ENCODE measurements at places on chromosomes 5 and 9. TPM values are rescaled to one million over a fixed set of nuclear protein-coding genes. Genes with fewer than 3 reads are reported as not detected.

RANBP17 gene
- total RNA-seq = 10.0 TPM

GRCh38 chr5:67476531-67476930 lies 279.9 kb upstream of the CD180 start:
- DNase-seq = peak; percentile 10

PCDHB10 gene
- 0.77 TPM for total RNA-seq

DNA sequence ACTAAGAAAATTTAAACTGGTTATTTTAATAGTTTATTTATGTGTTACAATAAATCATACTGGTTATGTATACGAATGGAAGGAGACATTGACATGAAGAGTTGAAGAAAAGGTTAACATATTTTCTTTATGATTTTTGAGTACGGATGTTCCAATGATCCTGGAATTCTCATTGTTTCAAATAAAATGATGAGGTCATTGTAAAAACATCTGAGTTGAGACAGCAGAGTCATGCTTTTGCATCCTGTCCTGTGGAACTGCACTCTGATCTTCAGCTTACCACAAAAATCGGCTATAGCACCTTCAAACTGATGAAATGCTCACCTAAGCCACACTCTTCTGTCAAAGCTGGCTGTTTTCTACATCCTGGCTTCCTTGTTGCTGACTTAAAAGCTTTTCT lies 67.8 kb downstream of the PTCD2 start:
- peak; percentile 69 for DNase-seq

DNA sequence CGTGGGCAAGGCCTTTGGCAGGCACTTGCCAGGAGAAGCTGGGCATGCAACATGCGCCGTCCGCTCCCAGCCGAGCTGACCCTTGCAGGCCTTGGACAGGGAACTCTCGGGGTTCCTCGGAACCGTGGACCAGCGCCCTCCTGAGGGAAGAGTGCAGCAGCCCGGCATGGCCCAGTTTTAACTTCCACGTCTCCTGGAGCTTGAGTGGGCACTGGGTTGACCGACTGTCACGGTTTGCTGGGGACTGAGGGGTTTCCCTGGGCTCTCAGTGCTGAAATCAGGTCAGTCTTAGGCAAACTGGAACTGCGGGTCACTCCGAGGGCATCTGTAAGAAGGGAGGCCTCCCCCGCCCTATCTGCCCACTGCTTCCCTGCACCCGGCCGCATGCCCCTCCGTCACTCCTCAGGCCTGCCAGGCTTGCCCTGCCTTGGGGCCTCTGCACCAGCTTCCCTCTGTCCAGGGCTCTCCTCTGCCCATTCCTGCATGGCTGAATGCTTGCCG lies 87.0 kb upstream of the PHYKPL start:
- DNase-seq = no peak

DNA sequence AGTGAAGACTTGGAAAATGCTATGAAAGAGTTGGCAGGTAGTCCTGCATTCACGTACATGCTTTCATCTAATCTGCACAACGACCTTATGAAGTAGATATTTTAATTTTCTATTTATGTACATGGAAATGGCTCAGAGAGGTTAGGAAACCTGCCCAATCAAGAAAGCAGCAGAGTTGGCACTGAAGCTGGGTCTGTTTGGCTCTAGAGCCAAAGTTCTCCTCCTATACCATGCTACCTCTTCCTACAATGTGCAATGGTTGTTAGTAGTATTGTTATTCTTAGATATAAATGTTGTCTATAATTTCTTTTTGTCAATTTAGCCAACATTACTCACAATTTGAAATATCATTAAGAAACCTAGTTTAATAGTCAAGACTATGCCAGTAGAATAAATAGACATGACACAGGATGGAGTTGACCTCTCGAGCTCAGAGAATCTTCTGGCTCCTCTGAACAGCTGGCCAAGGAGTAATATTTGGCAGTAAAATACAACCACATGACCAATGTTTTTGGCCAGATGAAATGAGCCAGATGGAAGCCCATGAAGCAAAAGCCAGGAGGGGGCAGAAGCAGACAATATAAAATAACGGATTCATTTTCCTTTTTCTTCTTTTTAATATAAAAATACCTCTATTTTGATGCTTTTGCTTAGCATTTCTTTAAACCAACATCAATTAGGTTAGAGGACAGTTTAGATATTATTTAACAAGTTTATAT lies 542.3 kb downstream of the PDE4D start:
- DNase-seq = peak; percentile 87

DNA sequence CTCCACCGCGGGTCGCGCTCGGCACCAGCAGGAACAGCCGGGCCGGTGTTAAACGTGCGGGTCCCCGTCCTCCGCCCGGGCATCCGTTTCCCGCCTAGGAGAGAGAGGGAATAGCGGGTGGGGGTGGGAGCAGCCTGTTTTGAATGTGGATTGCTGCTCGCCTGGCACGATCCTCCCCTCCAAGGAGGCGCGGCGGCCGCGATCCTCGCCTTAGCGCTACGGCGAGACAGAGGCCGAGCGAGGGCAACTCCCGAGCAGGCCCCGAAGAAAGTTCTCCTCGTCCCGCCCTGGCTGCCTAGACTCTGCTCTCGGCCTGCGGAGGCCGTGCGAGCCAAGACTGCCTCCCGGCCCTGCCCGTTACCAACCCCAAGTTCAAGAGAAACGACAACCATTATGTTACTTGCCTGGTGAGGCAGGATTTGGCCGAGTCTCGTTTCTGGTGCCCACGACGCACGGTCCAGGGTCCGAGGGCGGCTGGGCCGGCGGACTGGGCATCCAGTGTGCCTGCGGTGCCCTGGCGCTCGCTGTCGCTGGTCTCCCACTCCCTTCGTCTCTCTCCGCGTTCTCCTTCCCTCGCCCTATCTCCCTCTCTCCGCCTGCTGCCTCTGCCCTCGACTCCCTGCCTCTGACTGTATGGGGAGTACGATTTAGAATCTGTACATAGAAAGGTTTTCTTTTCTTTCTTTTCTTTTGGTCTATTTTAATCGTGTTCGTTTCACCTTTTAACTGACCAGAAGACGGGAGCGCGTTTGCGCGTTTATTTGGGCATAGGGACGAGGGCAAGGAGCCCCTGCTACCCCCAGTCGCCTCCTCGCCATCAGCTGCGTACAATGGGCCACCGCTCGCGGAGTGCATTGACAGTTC lies 724 bp downstream of the NR2F1-AS1 start:
- peak; percentile 55 for DNase-seq

- DNase-seq = peak; percentile 45
Measured at GRCh38 chr5:176959051-176959450, 47.5 kb downstream of the UIMC1 start.

NPDC1 gene
- total RNA-seq = 15.7 TPM

DNA sequence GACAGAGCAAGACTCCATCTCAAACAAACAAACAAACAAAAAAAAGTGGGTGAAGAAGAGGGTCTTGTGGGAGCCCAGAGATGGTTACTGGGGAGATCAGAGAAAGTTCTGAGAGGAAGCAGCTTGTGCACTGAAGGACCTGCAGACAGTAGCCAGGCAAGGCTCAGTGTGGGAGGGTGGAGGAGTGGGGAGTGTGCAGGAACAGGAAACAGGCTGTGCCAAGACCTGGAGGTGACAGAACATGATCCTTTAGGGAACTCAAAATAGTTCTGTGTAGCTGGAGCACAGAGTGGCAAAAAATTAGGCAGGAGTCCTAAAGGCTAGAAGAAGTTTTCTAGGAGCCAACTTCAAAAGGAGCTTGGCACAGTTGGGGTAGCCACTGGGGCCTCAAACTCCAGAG lies 19.2 kb upstream of the NANS start:
- DNase-seq = no peak

TYRP1 gene
- total RNA-seq = 0.17 TPM

- DNase-seq = peak; percentile 78
Measured at GRCh38 chr9:113650207-113651131, 186.9 kb downstream of the RGS3 start.

- DNase-seq = no peak
Measured at GRCh38 chr9:128006332-128006996, 25.7 kb upstream of the EEIG1 start.

KIF27 gene
- 4.8 TPM for total RNA-seq

- DNase-seq = peak; percentile 11
Measured at GRCh38 chr5:120682851-120683250, 218.8 kb downstream of the PRR16 start.

GRCh38 chr5:133779828-133780475 lies 167.6 kb upstream of the FSTL4 start:
- DNase-seq = no peak

DNA sequence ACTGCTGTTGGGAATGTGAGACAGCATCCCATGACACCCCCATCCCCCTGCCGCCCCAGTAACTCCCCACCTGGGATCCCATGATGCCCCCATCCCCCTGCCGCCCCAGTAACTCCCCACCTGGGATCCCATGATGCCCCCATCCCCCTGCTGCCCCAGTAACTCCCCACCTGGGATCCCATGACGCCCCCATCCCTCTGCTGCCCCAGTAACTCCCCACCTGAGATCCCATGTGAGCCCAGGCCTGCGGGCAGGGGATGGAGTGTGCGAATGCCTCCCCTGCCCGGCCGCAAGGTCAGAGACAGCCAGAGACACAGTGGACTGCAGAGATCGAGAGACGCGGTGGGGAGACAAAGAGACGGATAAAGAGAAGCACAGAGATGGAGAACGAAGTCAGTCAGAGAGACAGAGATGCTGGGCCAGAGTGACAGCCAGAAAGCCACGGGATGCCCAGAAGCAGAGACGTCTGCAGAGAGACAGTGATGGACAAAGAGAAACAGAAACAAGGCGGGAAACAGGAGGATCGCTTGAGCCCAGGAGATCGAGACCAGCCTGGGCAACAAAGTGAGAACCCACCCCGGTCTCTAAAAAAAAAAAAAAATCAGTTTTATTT lies 992 bp downstream of the SH2D3C start:
- no peak for DNase-seq

GRCh38 chr9:32554107-32554506 lies 1.7 kb upstream of the TOPORS start:
- no peak for DNase-seq

FAM78A gene
- 0.33 TPM for total RNA-seq

GRCh38 chr5:107971846-107972245 lies 301.1 kb upstream of the EFNA5 start:
- no peak for DNase-seq

DNA sequence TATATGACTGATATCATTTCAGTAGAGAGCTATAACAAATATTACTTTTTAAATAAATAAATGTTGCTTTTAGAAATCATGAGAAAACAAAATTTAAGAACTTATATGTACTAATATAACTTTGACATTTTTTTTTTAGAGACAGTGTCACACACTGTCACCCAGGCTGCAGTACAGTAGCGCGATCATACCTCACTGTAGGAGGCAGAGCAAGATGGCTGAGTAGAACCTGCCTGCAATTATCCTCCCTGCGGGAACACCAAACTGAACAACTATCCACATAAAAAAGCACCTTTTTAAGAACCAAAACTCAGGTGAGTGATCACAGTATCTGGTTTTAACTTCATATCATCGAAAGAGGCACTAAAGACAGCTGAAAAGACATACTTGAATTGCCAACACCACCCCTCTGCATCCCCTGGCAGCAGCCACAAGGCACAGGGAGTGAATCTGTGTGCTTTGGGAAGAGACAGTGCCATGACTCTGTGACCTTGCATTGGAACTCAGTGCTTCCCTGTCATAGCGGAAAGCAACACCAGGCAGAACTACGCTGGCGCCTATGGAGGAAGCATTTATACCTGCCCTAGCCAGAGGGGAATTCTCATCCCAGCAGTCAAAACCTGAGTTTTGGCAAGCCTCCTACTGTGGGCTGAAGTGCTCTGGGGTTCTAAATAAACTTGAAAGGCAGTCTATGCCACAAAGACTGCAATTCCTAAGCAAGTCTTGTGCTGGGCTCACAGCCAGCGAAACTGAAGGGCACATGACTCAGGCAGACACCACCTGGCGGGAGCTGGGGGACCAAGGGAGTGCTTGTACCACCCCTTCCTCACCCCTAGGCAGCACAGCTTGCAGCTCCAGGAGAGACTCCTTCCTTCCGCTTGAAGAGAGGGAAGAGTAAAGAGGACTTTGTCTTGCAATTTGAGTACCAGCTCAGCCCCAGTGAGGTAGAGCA lies 142.7 kb downstream of the FBXL17 start:
- DNase-seq = peak; percentile 23
